PC-3 (cell line): ENCODE measurements at places on chromosomes 1 and 21. TPM values are rescaled to one million over a fixed set of nuclear protein-coding genes. Genes with fewer than 3 reads are reported as not detected.

The LYPD8 gene
- not detected in 2 replicates for total RNA-seq

The NBPF6 gene
- 0.07 TPM in 1 of 2 replicates, not detected in the other for total RNA-seq

The FCRL2 gene
- not detected in 2 replicates for total RNA-seq

The OR2L3 gene
- 0.15 TPM in 1 of 2 replicates, not detected in the other for total RNA-seq

The GOLT1A gene
- 4.9 and 13.3 TPM in 2 replicates for total RNA-seq

The ATP1A2 gene
- total RNA-seq, result not detected in 2 replicates

The ANXA9 gene
- 0.18 and 0.75 TPM in 2 replicates for total RNA-seq

The NUDT4B gene
- total RNA-seq, result 18.0 and 29.9 TPM in 2 replicates

The GPR157 gene
- total RNA-seq, result 7.3 and 7.9 TPM in 2 replicates

The ZNF648 gene
- total RNA-seq, result not detected in 2 replicates

The MYCL gene
- 4.0 and 6.6 TPM in 2 replicates for total RNA-seq

The LRRC38 gene
- total RNA-seq, result 2.6 and 4.8 TPM in 2 replicates

The RHBG gene
- 0.26 TPM in 1 of 2 replicates, not detected in the other for total RNA-seq

The CLCA4 gene
- not detected in 2 replicates for total RNA-seq

The CRYZL1 gene
- total RNA-seq, result 12.4 and 16.6 TPM in 2 replicates

The MYBPH gene
- not detected in 2 replicates for total RNA-seq

The PERM1 gene
- total RNA-seq, result 0.47 and 1.1 TPM in 2 replicates

The HIVEP3 gene
- total RNA-seq, result 8.4 and 9.8 TPM in 2 replicates

The TMEM125 gene
- total RNA-seq, result 8.6 and 9.8 TPM in 2 replicates

The FHAD1 gene
- total RNA-seq, result 0.95 and 1.4 TPM in 2 replicates

The FLG2 gene
- not detected in 2 replicates for total RNA-seq

The EXTL1 gene
- total RNA-seq, result 0.26 TPM in 1 of 2 replicates, not detected in the other

The IGSF3 gene
- 15.5 and 17.2 TPM in 2 replicates for total RNA-seq

The ZC3H12A gene
- total RNA-seq, result 45.3 and 65.1 TPM in 2 replicates

The MYOCOS gene
- total RNA-seq, result not detected in 2 replicates

The SEMA6C gene
- 2.0 and 2.8 TPM in 2 replicates for total RNA-seq

The MYBPHL gene
- not detected in 2 replicates for total RNA-seq

The CACNA1E gene
- not detected in 2 replicates for total RNA-seq

The PRAMEF8 gene
- total RNA-seq, result not detected in 2 replicates

The CYP4Z1 gene
- not detected in 2 replicates for total RNA-seq

The CD247 gene
- 0.17 TPM in 1 of 2 replicates, not detected in the other for total RNA-seq

The KRTAP12-4 gene
- not detected in 2 replicates for total RNA-seq

The SPRR2A gene
- total RNA-seq, result not detected in 2 replicates

The PTPN7 gene
- not detected in 2 replicates for total RNA-seq

The LORICRIN gene
- total RNA-seq, result not detected in 2 replicates

The ELOVL1 gene
- total RNA-seq, result 89.5 and 128 TPM in 2 replicates

The TIAM1 gene
- total RNA-seq, result 19.1 and 21.1 TPM in 2 replicates

The CLCA2 gene
- 0.17 and 0.22 TPM in 2 replicates for total RNA-seq

The PTCH2 gene
- 0.12 TPM in 1 of 2 replicates, not detected in the other for total RNA-seq

The AMY1B gene
- total RNA-seq, result not detected in 2 replicates

The TDRD10 gene
- total RNA-seq, result not detected in 2 replicates

The TEDDM1 gene
- not detected in 2 replicates for total RNA-seq

The DCST2 gene
- total RNA-seq, result 0.18 and 3.0 TPM in 2 replicates

The COL8A2 gene
- 0.26 and 0.58 TPM in 2 replicates for total RNA-seq

The COL9A2 gene
- 4.4 and 7.0 TPM in 2 replicates for total RNA-seq

The VANGL1 gene
- 23.1 and 40.5 TPM in 2 replicates for total RNA-seq

The AUNIP gene
- total RNA-seq, result 17.6 and 22.2 TPM in 2 replicates

The PTPN22 gene
- total RNA-seq, result 0.04 and 0.17 TPM in 2 replicates
